ENCODE measurements at places on chromosomes 13 and 19.
A peak's percentile ranks its signal among the peaks of the same experiment; 100 is the strongest.

DNA sequence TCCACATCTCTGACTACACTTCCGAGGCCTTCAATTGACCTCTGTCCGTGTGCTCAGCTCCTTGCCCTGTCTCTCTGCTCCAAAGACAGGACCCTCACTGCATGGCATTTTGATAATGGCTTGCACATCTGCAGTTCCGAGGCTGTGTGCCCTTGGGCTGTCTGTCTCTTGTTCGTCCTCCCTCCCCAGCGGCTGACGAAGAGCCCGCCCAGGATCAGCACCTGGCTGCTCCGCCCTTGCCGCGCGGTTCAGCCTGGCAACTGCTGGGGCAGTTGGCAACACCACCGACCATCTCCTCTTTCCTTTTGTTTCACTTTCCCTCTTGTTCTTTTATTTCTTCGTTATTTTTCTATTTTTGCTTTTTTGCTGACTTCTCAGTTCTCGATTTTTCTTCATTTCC, 270.4 kb downstream of the TEX29 start:
- DNase-seq: no peak

GRCh38 chr19:10620786-10621185, 4.6 kb upstream of the SLC44A2 start:
- no peak for DNase-seq

DNA sequence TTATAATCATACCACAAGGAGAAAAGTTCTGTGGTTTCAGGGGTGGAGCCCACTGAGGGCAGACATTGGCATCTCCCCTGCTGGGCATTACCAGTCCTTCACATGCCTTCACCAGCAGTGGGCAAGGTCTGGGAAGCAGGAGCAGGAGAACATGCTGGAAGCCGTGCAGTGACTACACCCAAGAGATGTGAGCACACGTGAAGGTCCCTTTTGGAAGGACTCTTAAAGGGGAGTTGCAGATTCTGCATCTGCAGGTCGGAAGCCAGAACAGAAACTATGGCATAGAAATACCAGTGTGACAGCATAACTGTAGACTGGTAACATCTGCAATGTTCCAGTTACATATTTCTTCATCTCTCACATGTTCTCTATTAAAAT, 26.9 kb upstream of the KL start:
- no peak for DNase-seq

DNA sequence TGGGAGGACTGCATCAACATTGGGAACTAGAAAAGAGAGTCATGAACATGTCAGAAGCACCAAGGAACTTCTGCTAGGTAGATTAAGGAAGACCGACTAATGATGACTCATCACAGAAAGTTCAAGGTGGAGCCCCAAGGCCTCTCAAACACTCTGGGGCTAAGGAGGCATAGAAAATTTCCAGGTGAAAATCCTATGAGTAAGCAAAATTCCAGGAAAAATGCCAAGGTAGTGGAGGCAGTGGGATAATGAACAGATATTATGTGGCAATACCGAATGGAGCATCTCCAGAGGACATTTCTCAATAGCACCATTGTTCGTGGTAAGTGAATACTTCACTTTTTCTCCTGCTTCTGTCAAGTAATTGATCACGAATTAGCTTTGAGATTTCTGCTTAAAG, 336.5 kb downstream of the MZT1 start:
- DNase-seq: no peak

DNA sequence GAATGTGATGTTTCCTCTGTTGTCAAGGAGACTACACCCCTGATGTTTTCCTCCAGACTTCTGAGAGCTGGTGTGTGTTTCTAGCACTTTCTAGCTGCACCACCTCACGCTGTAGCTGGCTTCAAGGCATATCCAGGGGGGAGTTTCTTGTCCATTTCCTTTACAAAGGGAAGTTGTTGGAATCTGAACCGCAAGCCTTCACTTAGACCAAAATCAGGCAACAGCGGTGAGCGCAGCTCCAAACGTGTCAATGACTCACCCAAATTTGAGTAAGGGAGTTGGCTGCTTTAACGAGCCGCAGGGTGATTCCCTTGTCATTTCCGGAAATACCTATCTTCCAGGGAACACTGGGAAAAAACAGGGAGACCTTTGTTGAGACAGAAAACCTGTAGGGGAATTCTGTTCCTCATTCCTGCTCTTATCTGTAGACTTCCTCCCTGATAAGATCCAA, 2.5 kb downstream of the LDLR start:
- DNase-seq: no peak

GRCh38 chr13:23723471-23723870, 153.3 kb downstream of the TNFRSF19 start:
- DNase-seq: no peak

DNA sequence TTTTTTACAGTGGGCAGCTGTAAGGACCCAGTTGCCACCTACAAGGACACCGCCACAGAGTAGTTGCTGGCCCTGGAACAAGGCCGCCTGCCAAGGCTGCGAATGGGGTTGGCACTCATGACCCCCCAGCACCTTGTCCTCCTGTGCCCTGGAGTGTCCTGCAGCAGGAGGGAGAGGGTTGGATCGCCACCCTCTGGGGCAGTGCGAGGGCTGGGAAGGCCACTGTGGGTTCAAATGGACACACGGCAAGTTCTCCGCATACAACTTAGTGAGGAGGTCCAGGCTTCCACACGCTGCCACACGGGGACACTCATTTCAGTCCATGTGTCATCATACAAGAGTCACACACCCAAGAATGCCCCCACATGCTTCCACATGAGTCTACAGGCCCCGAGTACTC, 978 bp downstream of the KLK8 start:
- no peak for DNase-seq

DNA sequence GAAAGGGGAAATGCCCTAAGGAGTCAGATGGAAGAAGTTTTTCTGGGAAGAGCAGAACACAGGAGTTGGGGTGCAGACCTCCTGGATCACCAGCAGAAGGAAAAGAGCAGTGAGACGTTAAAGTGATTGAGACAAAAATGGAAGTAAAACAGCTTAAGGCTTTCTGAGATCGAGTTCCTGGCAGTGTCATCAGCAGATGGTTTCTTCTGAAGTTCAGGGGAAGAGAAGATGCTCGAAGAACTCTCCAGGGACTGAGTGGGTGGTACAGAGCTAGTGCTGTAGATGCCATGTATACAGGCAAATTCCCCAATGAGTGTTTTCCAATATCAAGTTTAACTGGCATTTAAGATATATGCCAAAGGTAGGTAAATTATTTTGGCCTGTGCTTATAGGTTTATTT, 272.2 kb upstream of the KLF12 start:
- DNase-seq: no peak

DNA sequence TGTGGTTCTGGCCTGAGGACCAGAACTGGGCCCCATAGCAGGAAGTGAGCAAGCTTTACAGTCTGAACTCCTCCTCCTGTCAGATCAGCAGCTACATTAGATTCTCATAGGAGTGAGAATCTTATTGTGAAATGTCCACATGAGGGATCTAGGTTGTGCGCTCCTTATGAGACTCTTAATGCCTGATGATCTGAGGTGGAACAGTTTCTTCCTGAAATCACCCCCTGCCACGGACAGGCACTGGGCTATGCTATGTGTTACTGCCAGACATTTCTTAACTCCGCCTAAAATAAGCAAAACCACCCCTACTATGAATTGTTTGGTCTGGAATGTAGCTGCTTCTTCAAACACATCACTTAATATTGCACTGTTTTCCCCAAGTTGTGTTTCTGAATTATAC, 4.6 kb downstream of the FBXL3 start:
- no peak for DNase-seq

GRCh38 chr19:10288662-10289166, 1.0 kb upstream of the ICAM5 start:
- DNase-seq: no peak

DNA sequence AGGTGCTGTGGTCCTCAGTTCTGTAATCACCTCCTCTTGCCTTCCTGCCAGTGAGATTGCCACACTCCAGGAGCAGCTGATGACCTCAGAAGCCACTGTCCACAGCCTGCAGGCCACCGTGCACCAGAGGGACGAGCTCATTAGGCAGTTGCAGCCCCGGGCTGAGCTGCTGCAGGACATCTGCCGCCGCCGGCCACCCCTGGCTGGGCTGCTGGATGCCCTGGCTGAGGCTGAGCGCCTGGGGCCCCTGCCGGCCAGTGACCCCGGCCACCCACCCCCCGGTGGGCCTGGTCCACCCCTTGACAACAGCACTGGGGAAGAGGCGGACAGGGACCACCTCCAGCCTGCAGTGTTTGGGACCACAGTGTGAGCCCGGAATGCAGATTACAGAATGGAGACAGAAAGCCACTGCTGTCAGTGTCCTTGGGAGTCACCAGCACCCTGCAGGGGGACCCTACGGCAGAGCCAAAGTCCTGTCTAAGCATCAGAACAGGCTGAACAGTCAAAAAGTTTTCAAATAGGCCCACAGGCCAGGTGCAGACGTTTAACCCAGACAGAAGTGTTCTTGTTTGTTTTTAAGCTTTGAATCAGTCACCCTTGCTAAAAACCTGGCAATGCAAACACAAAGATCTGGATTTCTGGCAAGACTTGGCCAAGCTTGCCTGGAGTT, 4.2 kb downstream of the VMAC start:
- DNase-seq: no peak

DNA sequence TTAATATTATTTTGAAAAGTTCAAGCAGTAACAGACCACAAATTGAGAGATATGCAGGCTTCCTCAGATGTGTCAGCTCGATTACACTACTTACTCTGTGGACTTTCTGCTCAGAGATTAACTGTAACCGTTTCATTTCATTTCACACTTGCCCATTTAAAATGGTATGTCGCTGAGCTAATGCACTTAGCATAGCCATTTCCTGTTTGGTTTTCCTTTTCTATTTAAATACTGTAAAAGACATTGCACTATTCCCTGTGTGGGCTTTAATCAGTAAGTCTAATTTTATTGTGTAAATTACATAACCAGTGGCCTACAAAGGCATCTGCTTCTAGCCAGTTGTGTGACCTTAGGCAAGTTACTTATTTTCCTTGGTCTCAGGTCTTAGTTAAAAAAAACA, 237.6 kb downstream of the LACC1 start:
- DNase-seq: no peak

DNA sequence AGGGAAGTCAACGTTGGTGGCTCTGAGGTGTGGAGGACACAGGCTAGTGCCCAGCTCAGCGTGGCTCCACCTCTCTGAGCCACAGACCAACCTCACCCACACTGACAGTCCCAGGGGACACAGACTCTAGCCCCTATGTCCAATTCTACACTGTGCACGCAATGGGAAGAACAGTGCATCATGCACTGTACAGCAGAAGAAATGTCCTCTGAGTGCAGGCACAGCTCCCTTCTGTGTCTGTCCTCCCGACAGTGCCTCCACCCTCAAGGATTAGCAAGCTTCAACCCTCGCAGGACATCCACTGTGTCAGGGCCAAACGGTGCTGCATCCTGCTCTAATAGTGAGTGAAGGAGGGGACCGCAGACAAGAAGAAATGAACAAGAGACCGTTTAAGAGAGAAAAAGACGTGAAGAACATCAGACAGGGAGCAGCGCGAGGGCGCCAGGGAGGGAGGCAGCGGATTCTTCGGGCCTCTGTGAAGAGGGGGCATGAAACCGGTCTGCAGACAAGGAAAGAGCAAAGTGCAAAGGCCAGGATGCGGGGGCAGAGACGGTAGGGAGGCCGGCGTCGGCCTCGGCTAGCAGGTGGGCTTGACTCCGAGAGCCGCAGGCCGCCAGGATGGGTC, 681 bp downstream of the ZNF837 start:
- no peak for DNase-seq

- no peak for DNase-seq
Measured at GRCh38 chr19:32318884-32319520, 26.4 kb upstream of the ZNF507 start.

GRCh38 chr13:46665633-46666482, 112.9 kb downstream of the LRCH1 start:
- DNase-seq: no peak

GRCh38 chr13:100674572-100674871, at the start of gene TMTC4:
Gene TMTC4 (minus strand): TSS chr13:100674795. CDS start chr13:100670362, 4,433 bp downstream.
- no peak for DNase-seq

GRCh38 chr13:51396352-51396751, 56.5 kb downstream of the INTS6 start:
- no peak for DNase-seq

GRCh38 chr13:34350671-34351070, 532.7 kb downstream of the RFC3 start:
- no peak for DNase-seq

DNA sequence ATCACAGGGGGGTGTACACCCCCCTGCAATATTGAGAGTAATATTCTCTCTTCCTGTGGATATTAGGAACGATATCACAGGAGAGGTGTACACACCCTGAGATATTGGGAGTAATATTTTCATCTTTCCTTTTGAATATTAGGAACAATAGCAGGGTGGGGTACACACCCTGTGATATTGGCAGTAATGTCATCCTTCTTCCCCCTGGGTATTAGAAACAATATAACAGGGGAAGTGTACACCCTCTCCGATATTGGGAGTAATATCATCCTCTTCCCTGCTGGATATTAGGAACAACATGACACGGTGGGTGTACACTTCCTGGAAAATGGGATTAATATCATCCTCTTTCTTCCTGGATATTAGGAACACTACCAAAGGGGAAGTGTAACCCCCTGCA, 57.8 kb upstream of the CEACAM21 start:
- no peak for DNase-seq

GRCh38 chr13:81318231-81319019, 977.5 kb upstream of the SPRY2 start:
- no peak for DNase-seq

GRCh38 chr19:367963-368629, 23.5 kb upstream of the MIER2 start:
- no peak for DNase-seq

DNA sequence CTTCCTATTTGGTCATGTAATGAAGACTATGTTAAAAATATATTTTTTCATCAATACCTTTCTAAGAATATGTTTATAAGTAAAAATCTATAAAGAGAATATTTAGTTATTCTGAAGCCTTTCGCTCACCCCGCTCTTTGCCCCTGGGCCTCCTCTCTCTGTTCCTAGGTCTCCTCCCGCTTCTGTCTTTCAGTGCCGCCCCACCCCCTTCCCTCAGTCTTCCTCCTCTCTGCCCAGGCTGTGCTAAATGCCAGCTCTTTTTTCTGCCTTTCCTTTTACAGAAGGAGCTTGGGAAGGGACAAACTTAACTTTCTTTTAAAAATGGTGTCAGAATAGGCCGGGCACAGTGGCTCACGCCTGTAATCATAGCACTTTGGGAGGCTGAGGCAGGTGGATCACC, 22.8 kb downstream of the HIF3A start:
- no peak for DNase-seq

DNA sequence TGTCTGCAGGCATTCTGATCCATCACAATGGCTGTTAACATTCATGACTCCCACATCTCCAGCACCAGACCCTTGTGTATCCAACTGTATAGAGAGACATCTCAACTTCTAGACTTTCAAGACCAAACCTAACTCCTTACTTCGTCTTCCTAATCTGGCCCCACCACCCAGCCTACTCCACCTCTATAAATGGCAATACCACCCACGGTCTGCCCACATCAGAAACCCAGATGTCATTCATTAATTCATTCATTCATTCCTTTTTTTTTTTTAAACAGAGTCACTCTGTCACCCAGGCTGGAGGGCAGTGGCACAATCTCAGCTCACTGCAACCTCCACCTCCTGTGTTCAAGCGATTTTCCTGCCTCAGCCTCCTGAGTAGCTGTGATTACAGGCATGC, 10.4 kb downstream of the GPR42 start:
- DNase-seq: no peak

- DNase-seq: peak; percentile 24
Measured at GRCh38 chr13:110445183-110445582, 116.3 kb downstream of the RAB20 start.

- DNase-seq: no peak
Measured at GRCh38 chr13:60242043-60242595, 78.4 kb upstream of the DIAPH3 start.
